ENCODE measurements at places on chromosomes 11 and 22.

- no peak for DNase-seq
Observed at GRCh38 chr11:92387859-92388258, 163.2 kb downstream of the FAT3 start.

- DNase-seq: no peak
Observed at GRCh38 chr11:86458294-86459001, 83.8 kb downstream of the CCDC81 start.

GRCh38 chr22:37663521-37664140 is 5.1 kb downstream of the PDXP start:
- no peak for DNase-seq

DNA sequence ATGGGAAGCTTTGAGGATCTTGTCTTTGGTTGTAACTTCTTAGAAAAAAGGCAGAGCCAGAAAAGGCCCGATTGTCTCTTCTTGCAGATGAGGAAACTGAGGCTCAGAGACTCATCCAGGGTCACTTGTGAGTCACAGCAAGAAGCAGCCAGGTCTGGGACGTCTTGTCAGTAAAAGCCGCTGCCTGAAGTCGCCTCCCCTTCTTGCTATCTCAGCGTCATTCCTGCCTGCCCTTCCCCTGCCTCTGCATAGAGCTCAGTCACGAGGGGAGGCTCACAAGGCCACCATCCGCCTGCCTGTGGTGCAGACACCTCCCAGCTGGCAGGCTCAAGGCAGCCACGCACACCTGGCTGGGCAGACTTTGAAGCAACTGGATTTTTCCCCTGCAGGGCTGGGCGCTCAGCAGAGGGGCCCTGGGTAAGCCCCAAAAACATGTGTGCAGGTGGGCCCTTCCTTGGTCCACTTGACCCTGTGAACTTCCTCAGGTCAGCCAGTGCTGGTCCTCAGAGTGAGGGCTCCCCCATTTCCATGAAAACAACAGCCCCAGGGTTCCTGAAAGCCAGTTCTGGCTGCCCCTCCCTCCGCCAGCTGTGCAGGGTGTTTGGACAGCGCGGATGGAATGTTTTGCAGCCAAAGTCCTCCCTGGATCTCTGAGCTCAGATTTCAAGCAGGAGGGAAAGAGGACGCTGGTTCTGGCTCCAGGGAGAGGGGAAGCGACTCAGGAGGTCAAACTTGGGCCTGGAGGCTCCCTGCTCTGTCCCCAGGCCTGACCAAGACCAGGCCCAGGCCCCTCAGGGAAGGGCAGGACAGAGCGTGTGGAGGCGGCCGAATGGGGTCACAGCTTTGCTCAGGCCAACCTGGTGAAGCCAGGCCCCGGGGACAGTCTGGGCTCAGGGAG is 6.0 kb upstream of the RAB3IL1 start:
- DNase-seq: no peak

DNA sequence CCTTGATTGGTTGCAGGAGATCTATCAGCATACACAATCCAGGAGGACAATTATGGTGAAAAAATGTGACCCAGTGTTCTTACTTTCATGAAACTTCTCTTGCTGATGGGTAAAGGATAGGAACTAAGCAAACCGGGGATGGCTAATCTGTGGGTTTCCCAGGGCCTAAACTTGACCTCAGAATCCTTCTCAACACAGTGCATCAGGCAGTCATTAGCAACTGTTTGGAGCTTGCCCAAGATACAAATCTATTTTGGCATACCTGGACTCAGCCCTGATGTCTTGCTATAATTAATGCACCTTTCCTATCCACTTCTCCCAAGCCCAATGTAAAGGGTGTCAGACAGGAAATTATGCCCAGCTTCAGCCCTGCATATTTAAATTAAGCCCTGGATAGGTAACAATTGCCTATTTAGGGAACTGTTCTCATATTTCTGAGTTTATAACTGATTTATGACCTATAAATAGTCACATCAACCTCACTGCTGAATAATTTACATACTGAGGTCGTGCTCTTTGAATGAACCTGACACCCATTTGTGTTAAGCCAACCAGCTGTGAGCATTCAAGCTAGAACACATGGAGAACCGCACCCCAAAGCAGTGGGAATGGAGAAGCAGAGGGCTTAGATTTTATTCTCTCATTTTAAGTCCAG is 9.2 kb upstream of the PHF21A start:
- DNase-seq: no peak

DNA sequence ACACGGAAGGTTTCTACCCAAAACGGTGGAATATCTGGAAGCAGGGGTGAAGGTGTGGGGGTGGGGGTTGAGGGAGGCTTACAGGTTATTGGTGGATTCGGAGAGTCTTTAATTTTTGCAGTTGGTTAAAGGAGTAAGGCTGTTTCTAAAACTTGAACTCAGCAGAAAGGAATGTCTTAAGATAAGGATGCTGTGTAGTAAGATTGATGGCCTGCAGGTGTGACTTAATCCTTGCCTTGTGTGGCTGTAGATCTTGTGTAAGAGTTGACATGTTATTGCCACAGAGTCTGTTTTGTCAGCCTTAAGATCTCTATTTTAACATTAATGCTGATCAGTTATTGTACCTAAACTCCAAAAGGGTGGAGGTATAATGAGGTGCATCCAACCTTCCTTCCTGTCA is 16.4 kb upstream of the OR6M1 start:
- no peak for DNase-seq

- DNase-seq: no peak
Observed at GRCh38 chr22:35528927-35529326, 11.7 kb upstream of the RASD2 start.

- no peak for DNase-seq
Observed at GRCh38 chr11:64120951-64121569, 44.9 kb downstream of the MACROD1 start.

GRCh38 chr22:47082505-47082904 is 320.1 kb downstream of the TBC1D22A start:
- no peak for DNase-seq

DNA sequence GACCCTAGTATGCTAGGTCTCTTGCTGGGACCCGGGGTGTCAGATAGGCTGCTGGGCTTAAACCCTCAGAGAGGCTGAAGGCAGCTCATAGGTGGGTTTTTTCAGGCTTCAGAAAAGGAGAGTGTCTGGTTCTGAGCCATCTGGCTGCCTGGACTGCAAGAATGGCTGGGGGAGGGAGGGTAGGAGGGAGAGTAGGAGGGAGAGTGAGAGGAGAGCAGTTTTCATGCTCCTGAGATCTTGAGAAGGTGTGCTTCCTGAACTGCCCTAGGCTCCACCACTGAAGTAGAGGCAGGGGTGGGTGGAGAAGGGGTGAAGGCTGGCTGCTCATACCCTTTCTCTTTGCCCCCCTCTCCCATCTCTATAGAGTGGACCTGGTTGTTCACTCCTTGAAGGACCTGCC is 4.6 kb downstream of the HMBS start:
- DNase-seq: no peak

GRCh38 chr11:27124514-27125264 is 84.1 kb downstream of the BBOX1 start:
- no peak for DNase-seq

DNA sequence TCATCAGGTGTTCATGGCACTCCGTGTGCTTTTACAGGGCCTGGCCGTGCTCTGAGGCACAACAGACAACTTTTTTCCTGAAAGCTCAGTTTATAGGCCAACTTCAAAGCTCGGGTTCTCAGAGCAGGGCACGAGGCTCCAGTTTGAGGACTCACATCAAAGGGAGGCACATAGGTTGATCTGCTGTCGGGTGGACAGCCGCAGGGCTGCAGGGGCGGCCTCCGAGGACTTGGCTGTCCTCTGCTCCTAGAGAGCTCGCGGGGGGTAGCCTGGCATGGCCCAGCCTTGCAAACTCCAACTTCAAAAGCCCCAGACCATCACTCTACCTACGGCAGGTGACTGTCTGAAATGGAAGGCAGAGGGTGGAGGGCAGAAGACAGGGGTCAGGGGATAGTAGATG is 31.6 kb downstream of the C11orf58 start:
- no peak for DNase-seq

- DNase-seq: no peak
Observed at GRCh38 chr22:44523981-44524759, 26.1 kb upstream of the RTL6 start.

DNA sequence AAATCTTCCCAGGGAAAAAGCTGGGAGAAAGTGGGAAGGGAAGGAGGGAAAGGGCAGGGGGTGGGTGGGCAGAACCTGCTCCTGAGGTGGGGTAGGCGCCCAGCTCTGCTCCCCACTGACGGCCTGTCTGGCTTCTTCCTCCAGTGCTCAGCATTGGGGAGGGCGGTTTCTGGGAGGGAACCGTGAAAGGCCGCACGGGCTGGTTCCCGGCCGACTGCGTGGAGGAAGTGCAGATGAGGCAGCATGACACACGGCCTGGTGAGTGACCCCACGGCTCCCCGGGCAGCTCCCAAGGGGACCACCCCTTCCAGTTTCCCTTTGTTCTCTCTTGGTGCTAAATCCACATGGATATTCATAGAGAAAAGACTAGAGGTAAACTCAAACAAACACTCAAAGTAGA is 25.9 kb downstream of the SHANK3 start:
- no peak for DNase-seq

DNA sequence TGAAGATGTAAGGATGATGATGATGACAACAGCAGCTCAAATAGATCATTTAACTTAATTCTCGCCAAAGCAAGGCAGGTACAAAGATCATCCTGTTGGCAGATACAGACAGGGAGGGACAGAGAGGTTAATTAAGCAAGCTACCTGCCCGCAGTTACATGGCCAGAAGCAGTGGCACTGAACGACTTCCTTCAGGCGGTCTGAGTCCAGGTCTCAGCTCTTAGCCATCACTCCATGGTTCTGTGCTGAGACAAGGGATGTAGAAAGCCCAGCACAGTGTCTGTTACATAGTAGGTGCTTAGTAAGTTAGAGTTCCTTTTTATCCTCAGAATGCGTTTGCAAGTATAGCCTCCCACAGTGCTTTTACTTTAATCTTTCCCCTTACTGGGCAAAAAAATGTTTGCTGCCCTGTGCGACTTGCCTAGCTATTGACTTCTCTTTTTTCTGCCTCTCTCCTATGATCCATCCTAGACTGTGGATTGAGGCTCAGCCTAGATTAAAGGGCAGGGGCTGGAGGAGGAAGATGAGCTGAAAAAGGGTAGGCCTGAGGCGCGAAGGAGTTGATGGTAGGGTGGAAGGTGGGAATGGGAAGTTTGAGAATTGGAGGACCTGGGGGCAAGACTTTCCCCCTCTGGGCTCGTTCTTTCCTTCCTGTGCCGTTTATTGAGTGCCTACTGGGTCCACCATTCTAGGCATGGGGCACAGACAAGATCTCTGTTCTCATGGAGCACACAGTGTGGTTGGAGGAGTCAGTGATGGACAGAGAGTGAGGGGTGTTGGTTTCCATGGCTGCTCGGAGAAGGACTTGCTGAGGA is 108.2 kb upstream of the OR4B1 start:
- DNase-seq: no peak

DNA sequence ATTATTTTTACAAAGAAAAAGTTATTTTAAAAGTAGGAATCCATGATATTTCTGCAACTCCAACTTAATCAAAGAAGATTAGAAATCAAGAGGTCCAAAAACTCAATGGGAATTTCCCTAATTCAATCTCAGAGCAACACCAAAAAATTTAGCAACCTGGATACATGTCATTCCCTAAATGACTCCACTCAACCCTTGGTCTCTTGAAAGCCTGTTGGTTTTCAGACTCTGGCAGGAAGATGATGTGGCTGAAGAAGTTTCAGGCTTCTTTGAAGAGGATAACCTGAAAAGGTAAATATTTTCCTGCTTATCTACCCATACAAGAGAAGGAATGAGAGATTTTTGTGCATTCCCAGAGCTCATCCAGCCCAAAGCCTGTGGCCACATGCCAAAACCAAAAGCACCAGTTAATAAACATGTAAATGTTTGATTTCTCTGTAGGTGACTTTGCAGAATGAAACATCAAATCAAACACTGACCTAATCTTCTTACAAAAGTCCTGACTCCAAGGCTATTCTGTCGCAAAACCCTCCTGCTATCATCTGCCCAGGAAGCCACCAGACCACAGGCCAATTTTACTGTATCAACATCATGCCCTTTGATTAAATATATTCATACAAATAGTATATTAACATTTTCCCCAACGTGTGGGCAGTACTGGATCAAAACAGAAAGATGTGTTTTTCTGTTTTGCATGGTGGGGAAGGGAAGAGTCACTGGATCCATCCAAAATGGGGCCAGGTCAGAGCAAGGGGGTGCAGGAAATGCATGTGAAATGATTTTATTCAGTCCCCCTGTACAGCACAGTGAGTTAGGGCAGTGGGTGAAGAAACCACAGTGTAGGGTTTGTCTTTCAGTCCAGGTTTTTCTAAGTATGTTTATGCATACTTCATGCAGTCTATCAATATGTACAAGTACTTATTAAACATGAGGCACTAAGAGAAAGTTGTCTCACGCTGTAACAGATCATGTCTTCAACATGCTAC is 38.8 kb downstream of the SMCO4 start:
- no peak for DNase-seq

- no peak for DNase-seq
Observed at GRCh38 chr22:50299785-50300619, 7.4 kb downstream of the PLXNB2 start.

GRCh38 chr11:76310832-76311595 is 69.9 kb downstream of the THAP12 start:
- DNase-seq: no peak

- DNase-seq: no peak
Observed at GRCh38 chr11:114987186-114987760, 308.9 kb downstream of the NXPE2 start.

- no peak for DNase-seq
Observed at GRCh38 chr11:46330563-46331281, 16.5 kb upstream of the DGKZ start.

GRCh38 chr11:116693102-116693570 is 79.7 kb downstream of the BUD13 start:
- DNase-seq: no peak

- no peak for DNase-seq
Observed at GRCh38 chr11:44915621-44916020, 35.1 kb downstream of the TP53I11 start.

GRCh38 chr22:44441401-44442185 is 56.4 kb downstream of the RTL6 start:
- no peak for DNase-seq

DNA sequence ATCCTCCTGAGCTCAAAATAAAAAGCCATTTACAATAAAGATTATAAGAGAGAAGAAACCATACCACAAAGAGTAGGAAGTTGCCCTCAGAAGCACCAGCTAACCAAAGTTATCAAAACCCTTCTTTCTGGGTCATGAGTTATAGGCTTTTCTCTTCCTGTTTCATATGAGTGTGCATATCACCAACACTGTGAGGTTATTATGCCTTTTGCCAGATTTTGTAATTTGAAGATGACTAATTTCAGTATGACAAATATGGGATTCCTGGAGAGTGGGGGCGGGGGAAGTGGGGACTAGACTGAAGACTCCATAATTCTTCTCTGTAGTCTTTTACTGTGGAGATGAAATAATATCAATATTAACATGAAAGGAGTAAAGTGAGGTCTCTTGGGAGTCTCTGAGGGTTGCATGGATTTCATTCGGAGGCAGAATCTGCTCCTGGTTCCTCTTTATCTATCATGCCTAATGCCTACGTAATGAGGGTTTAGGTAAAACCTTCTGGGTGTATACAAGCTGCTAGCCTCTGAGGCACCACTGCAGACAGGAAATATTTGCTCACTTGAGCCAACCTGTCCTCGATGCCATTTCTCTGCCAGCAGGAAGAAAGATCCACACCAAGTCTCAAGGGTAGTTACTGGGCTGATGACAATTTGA is 2.1 kb downstream of the LPXN start:
- DNase-seq: peak; percentile 40

GRCh38 chr11:37811349-37811748 is 1213.3 kb upstream of the RAG2 start:
- no peak for DNase-seq
